ENCODE measurements at places on chromosomes 12 and 14. TPM values are rescaled to one million over a fixed set of nuclear protein-coding genes. Genes with fewer than 3 reads are reported as not detected.
A peak's percentile ranks its signal among the peaks of the same experiment; 100 is the strongest.

- no peak for DNase-seq
Observed at GRCh38 chr12:91947459-91947858, 198.2 kb downstream of the BTG1 start.

GRCh38 chr12:33253178-33253577 is 186.4 kb downstream of the SYT10 start:
- DNase-seq, result no peak

DNA sequence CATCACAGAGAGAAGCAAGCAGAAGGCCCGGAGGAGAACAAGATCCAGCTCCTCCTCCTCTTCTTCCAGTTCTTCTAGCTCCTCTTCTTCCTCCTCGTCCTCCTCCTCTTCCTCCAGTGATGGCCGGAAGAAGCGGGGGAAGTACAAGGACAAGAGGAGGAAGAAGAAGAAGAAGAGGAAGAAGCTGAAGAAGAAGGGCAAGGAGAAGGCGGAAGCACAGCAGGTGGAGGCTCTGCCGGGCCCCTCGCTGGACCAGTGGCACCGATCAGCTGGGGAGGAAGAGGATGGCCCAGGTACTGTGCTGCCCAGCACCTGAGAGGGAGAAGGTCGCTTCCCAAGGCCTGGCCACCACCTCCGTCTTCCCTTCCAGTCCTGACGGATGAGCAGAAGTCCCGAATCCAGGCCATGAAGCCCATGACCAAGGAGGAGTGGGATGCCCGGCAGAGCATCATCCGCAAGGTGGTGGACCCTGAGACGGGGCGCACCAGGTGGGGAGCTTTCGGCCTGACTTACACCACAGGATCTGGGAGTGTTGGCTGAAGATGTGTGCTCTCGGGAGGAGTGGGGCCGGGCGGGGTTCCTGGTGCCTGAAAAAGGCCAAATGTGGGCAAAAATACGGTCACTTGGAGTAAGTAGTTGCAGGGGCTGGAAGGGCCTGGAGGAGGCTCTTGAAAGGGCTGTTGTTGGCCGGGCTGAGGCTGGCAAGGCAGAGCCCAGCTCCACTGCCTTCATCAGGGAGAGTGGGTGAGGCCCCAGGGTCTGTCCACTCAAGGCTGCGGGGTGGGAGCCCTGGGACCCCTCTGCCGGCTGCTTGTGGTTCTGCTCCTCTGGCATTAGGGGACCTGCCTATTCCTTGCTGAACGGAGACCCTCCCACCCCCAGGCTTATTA is 1.4 kb downstream of the ARL6IP4 start:
- no peak for DNase-seq

GRCh38 chr12:68286396-68286795 is 33.0 kb upstream of the IL22 start:
- DNase-seq, result no peak

Gene DNAI7
- total RNA-seq, result not detected

DNA sequence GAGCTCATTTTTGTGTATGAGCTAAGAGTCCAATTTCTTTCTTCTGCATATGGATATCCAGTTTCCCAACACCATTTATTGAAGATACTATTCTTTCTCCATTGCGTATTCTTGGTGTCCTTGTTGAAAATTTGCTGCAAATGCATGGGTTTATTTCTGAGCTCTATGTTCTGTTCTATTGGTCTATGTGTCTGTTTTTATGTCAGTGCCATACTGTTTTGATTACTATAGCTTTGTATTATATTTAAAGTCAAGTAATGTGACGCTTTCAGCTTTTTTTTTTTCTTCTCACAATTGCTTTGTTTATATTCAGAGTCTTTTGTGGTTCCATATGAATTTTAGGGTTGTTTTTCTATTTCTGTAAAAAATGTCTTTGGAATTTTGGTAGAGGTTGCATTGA is 247.1 kb upstream of the TBX3 start:
- DNase-seq, result no peak

- DNase-seq, result peak; percentile 27
Observed at GRCh38 chr12:98470469-98471082, 44.8 kb upstream of the TMPO start.

Gene LYZ
- 0.10 TPM for total RNA-seq

DNA sequence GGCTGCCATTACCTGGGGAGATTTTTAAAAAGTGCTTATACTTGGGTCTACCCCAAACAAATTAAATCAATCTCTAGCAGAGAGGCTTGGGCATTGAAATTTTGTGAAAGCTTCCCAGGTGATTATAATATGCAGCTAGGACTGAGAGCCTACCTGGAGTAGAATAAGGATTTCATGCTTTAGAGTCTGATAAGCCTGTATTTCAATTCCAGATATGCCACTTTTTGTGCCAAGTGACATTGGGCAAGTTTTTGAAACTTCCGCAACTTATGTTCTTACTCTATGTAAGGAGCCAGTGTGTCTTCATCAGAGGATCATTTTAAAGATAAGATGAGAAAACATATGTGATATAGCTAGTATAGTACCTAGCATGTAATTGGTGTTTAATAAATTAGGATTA is 159.8 kb upstream of the LRIG3 start:
- DNase-seq, result no peak

- peak; percentile 78 for DNase-seq
Observed at GRCh38 chr12:43210485-43211192, 341.4 kb downstream of the ADAMTS20 start.

- no peak for DNase-seq
Observed at GRCh38 chr14:52055167-52055566, 13.7 kb downstream of the NID2 start.

GRCh38 chr12:20272161-20272560 is 96.2 kb upstream of the PDE3A start:
- no peak for DNase-seq

Gene NT5DC3
- 4.1 TPM for total RNA-seq

All from RPMI7951 (cell line).